Urinary bladder (tissue), 4 donors: ENCODE measurements at places on chromosomes 11 and 22.

- DNase-seq: no peak
These were observed 13.2 kb downstream of the CD6 start for GRCh38 chr11:60984636-60985035.

- no peak for DNase-seq
These were observed 13.2 kb downstream of the PPARA start for GRCh38 chr22:46163557-46163888.

DNA sequence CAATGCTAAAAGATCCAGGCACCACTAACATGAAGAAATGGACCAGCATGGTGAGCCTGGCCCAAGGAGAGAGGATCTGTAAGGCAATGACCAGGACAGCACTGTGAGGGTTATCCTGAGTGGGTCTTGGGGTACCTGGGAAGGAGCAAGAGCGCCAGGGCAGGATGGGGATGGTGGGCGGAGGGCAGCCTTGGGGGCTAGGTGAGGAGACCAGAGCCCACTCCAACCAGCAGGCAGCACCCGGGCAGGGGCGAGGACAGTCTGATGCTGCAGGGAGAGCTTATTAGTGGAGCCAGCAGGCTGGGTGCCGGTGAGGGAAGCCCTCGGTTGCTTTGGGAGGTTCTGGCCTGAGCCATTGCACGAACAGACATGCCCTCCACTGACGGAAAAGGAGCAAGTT lies 10.7 kb upstream of the NAP1L4 start:
- no peak for DNase-seq

DNA sequence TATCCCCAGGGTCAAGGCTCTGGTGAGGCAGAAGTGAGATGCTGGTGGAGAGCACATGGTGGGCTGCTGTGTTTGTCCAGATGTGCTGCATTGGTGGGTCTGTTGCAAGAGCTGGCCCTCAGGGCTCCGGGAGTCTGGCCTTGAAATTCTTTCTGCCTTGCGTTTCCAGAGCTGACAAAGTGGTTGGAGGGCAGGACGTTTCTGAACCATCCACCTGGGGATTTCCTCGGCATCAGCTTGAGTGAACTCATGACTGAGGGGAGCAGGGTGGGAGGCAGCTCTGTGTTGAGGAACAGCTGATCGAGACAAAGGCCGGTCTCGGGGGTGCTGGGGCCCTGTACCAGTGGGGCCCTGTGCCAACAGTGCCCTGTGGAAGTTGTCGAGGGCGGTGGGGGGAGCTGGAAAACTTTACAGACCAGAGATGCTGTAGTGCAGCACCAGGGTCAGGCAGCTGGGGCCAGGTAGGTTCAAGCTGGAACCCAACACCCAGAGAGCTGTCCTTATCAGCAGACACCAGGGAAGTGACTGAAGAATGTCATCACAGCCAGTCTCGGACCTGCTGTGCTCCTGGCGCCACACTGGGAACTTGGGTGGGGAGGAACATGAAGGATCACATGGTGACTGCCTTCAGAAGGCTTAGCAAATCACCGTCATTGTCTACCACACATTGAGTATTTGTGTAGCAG lies 4.9 kb downstream of the TSKU start:
- no peak for DNase-seq

- DNase-seq: no peak
These were observed 4.7 kb upstream of the TMPRSS13 start for GRCh38 chr11:117933930-117934329.

GRCh38 chr11:134763030-134763388 lies 351.0 kb upstream of the B3GAT1 start:
- no peak for DNase-seq

DNA sequence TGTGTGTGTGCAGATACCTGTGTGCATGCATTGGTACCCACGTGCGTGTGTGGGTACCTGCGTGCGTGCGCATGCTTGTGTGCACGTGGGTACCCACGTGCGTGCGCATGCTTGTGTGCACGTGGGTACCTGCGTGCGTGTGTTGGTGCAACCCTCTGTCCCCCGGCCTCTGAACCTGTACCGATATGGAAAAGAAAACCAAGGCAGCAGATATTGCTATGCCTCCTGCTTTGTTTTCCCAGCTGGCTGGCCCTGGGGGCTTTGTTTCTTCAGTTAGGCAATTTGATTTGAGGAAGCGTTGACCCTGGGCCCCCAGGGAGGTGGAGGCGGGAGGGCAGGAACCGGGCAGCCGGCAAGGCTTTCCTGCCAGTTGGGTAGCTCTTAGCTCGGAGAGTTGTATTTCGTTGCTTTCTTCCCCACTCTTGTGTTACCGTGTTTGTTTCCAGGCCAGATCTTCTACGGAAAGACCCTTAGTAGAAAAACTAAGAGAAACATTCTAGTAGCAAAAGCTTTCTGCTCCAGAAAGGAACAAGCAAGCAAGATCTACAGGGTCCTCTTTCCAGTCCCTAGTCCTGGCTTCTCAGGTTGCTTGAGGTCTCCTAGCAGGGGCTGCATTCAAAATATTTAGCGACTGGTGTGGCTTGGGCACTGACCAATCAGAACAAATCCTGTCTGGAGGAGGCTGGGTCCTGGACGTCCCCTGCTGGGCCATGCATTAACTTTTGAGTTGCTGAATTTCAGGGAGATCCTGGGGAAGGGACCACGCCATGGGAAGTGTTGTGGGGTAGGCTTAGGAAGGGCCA lies 26.3 kb upstream of the SORL1-AS1 start:
- no peak for DNase-seq

DNA sequence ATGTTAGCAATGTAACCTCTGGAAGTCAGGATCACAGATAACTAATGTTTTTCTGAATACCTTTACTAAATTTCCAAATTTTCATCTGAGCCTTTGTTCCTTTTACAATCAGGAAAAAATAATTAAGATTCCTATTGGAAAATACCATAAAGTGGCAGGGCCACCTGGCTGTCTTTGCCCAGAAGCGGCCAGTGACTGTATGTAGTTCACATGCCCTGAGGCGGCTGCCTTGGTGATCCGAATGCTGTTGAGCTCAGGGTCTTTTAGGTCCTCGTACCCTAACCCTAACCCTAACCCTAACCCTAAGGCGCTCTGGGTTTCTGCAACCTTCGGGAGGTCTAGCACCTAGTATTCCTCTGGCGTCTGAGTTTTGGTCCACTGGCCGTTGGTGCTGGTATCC lies 8.5 kb upstream of the ARFGAP3 start:
- DNase-seq: no peak

DNA sequence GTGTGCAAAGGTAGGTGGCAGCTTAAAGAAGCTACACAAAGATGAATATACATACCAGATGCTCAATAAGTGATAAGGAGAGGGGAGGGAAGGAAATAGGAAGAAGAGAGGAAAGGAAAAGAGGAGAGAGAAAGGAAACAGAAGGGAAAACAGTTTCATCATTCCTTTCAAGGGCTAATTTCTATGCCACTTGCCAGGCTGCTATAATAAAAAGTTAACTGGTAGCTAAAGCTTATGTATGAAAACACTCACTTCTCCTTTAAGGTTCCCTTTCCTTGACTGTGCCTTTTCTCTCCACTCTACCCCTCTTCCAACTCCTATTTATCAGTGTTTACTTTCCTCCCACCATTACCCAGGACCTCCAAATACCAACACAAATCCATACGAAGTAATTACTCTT lies 347.9 kb downstream of the DLG2 start:
- DNase-seq: no peak

GRCh38 chr11:111105566-111105965 lies 140.0 kb upstream of the POU2AF2 start:
- no peak for DNase-seq

DNA sequence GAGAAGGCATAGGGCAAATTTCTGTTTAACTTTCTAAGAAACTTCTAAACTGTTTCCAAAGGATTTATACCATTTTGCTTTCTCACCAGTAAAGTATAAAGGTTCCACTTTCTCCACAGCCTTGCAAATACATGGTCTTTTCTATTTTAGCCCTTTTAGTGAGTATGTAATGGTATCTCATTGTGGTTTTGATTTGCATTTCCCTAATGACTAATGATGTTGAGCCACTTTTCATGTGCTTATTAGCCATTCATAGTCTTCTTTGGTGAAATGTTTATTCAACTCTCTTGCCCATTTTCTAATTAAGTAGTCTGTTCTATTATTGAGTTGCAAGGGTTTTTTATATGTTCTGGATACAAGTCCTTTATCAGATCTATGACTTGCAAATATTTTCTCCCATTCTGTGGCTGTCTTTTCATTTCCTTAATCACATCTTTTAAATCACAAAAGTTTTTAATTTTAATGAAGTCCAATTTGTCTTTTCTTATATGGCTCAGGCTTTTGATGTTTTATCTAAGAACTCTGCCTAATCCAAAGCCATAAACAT lies 83.8 kb upstream of the KCNQ1OT1 start:
- no peak for DNase-seq

DNA sequence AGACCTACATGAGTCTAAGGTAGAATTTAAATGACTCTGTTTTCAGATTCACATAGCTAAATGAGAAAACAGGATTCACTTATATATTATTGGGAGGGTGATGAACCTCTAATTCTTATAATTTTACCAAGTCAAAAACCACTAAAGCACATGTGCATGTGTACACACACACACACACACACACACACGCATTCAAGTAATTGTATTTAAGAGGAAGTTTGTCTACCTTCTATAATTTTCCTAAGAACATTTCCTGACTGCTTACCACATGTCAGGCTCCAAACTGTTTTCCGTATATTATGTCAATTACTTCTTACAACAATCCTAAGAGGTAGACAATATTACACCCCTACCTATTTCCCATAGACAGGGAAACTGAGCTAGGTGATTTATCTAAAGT lies 6.7 kb downstream of the RNF141 start:
- no peak for DNase-seq

DNA sequence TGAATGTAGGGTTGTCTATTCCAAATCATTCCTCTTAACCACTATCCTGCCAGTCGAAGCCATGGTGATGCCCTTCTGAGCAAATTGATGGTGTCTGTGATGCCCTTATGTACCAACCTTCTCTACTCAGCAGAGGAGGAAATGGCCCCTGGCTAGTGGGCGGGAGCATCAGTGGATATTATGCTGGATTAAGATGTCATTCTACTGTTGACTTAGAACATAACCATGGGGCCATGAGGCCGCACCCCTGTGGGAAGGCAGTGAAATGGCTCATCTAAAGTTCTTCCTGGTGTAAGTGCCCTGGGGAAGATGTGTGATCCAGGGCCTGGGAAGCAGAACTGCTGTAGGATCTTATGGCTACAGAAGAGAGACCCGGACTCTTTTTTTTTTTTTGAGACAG lies 20.7 kb upstream of the P2RY2 start:
- DNase-seq: no peak

DNA sequence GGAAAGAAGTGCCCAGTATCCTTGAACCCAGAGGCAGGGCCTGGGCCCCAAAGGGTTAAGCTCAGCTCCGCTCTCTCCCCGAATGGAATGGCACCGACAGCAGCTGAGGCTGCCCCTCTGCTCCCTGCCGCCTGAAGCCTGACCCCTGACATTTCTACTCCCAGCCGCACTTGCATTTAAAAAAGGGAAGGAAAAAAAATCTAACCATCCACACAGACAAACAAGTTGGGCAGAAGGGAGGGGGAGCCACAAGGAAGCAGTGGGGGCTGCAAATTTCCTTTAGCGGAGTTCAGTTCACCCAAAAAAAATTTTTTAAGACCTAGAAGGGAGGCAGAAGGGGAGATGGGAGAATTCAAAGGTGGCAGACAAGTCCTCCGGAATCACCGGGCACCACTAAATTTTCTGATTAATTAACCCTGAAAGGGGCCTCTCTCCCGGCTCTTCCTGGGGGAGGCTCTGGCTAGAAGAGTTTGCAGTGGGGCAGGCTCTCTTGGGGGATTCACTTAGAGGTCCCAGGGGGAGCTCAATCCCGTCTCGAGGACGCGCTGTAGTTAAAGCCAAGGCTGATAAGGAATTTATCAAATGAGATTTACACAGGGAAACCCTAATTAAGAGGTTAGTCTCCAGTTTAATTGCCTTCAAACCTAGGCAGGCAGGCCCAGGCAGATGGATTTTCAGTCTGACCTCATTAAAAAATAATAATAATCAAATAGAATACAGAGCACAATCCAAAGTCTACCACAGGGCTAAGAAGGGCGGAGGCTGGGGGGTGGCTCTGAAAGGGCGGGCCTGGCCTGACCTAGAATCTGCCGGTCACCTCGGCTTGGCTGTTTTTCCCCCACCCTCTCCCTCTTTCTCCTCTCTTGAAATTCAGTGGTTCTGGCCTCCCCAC lies 25.6 kb downstream of the MN1 start:
- DNase-seq: no peak

DNA sequence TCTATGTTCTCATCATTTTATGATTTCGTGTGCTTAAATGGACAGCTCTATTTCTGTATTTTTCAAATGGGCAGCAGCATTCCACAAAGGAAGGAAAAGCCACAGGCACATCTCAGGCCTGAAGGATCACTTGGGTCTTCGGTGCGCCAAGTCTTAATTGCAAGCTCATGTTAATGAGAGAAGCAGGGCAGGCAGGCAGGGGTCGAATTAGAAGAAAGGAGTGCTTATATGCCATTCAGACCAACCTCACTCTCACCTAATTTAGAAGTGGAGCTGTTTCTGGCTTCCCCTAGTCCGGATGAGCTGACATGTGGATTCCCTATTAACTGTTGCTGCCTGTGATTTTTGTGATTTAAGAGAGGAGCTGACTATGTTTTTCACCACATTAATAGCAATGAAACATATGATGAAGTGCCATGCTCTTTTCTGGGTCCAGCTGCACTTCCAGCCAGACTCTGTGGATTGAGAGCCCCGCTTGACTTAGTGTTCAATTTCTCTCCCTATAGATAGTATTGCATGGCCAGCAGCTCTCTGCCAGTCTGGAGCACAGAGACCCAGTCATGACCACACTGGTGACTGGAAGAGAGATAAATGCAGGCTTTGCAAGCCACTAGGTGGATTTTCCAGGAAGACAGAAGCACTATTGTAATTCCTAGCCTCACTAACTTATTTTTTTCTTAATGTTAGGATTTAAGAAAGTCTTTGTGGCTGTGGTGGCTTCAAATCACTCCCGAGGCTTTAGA lies 373.9 kb upstream of the FAT3 start:
- DNase-seq: no peak

DNA sequence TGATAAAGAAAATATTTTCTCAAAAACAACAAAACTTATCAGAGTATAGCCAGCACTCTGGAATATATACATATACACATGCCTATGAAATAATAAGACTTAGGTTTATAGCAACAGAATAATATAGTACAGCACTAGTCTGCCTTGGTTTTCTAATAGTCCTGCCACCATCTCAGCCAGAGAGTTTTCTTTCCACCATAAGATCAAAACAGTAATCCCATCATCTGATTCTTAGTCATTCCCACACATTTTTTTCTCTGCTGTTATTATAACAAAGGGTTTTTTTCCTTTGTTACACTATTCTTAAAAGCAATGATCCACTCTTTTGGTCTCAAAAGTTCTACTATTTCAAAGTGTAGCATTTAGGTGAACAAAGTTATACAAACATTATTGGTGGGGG lies 15.1 kb downstream of the MTMR2 start:
- DNase-seq: no peak

- no peak for DNase-seq
These were observed 764 bp upstream of the PACSIN3 start for GRCh38 chr11:47186700-47187695.

GRCh38 chr11:62497132-62497801 lies 49.3 kb downstream of the AHNAK start:
- no peak for DNase-seq

DNA sequence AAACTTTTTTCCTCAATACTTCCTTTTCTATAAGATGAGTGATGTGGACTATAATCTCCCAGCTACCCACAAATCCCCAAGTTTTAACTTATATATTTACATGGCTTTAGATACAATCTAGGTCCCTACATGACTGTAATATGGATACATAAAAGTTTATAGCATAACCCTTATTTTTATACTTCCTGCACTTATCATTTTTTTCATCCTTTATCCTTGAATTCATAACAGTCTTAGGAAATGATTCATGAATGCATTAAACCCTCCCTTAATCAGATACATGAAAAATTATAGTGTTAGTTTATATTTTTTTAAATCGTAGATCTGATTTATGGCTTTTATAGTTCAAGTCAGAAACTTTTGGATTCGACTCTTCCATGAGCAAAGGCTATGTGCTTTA lies 195.8 kb downstream of the MAML2 start:
- DNase-seq: no peak
